ENCODE measurements at places on chromosomes 1 and 21.

DNA sequence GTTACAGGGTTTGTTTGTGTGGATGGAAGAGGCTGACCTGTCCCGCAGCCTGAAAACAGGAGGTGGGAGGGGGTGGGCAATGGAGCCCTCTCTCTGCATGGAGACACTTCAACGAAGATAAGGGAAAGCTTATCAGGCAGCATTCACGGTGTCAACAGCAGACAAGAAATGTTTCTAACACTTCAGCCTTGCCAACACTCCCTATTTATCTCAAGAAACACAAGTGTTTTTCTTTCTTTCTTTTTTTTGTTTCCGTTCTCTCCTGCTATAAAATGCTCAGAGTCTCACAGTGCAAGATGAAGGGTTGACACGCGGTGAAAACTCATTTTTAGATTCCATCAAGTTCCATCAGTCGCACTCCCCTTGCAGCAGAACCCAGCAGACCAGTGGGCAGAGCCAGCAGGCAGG lies 594.4 kb downstream of the MATN1 start:
- no peak for DNase-seq

DNA sequence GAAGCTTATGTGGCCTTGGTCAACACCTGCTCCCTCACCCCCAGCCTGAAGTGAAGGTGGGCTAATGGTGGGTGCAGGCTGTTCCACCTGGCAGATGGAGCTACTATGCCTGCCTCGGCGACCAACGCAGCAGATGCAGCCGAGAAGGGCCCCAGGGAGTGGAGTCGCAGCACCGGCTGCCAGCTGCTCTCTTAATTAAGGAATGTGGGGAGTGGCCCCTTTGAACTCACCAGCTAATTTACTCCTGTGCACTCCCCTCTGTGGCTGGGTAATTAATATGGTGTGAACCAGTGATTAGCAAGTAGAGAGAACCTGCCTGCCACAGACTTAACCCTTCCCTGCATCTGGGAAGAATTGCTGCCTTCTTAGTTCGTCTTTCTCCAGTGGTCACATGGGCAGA lies 3.3 kb upstream of the SLAMF8 start:
- no peak for DNase-seq

DNA sequence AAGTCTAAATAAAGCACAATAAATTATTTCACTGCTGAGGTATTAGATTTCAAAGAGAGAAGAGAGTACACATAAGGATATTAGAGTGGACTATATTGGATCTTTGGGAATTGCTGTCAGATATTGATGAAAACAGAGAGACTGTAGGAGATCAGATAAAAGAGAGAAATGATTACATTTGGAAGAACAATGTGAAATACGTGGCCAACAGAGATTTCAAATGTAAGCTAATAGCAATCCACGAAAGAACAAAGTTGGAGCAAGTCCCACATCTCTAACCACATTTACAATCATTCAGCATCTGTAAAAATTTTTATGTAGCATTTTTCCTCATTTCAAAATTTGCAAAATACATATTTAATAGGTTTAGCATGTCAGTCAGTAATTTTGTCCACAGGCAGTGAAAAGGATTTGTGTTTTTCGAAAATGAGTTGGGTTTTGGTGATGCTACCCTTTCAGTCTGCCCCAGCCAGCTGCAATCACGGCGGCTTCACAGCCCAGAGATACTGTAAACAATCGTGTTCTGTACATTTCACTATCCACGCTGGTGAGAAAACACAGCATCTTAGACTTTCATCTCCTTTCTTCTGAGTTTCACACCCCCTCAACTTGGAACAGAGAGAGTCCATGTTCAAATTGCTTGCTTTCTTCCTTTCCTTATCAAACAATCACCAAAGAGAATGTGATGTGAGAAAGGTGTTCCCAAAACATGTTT lies 209.1 kb upstream of the LYPLAL1 start:
- no peak for DNase-seq

- no peak for DNase-seq
Measured at GRCh38 chr21:45387506-45387905, 17.5 kb upstream of the COL18A1 start.

GRCh38 chr1:22673486-22674409 lies 20.7 kb downstream of the C1QB start:
- DNase-seq: no peak

DNA sequence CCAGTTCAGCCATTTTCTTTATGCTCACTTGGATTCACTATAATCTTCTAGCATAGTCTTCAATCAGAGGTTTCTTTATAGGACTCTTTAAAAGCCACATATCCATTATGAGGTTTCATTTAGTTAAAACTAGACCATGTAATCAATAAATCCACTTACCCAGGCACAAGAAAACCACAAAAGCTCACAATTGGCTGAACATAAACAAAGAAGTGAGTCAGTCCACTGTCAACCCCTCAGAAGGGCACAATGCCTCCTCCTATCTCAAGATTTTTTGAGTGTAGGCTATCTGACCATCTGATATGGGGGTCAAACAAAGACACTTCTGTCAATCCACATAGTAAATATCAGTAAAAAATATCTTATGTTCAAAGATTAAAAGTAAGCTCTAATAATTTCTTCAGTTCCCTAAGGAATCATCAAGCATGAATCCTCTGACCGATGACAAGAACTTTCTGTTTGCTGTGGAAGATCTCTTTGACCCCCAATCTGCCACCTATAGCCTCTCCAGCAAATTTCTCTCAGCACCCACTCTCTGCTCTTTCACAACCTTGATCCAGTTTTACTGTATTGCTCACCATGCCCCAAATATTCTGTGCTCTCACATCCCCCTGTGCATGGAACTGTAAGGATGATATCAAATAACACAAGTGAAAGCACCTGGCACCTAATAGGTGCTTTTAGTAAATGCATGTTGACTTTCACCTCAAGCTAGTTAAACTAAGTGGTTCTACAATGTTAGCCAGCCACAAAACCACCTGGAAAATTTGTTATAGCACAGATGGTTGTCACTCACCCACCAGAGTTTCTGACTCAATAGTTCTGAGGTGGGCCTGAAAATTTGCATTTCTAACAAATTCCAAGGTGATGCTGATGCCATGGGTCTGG lies 16.7 kb downstream of the RAB3B start:
- DNase-seq: peak; percentile 46

- DNase-seq: no peak
Measured at GRCh38 chr21:24910591-24910990, 696.7 kb downstream of the MRPL39 start.

- no peak for DNase-seq
Measured at GRCh38 chr1:246784621-246785493, 60.6 kb downstream of the SCCPDH start.

GRCh38 chr21:44709426-44710293 lies 1.7 kb downstream of the TSPEAR start:
- DNase-seq: no peak

DNA sequence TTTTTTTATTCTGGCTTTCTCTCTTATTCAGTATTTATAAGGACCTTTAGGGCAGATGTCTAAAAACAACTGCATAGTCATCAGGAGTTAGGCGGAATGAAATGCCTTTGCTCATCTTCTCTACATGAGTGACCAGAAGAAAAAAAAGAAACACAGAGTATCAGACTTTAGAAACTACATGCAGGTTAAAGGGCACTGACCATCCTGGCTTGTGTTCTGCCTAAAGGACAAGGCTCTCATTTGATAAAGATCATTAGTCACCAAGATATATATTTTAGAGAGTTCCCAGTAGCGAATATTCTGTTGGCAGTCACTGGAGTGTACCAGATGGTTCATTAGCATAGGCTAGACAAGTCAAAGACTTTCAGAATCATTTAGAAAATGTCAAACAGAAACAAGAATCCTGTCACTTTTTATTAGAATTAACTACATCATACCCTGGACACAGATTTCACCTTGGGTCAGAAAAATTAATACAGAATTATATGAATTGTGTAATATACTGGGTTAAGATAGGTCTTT lies 145.6 kb downstream of the NR5A2 start:
- no peak for DNase-seq

- no peak for DNase-seq
Measured at GRCh38 chr1:22121421-22121911, 21.4 kb downstream of the WNT4 start.

GRCh38 chr21:29053011-29053553 lies 20.4 kb downstream of the CCT8 start:
- DNase-seq: no peak

- no peak for DNase-seq
Measured at GRCh38 chr1:51551081-51551480, 32.0 kb upstream of the EPS15 start.

DNA sequence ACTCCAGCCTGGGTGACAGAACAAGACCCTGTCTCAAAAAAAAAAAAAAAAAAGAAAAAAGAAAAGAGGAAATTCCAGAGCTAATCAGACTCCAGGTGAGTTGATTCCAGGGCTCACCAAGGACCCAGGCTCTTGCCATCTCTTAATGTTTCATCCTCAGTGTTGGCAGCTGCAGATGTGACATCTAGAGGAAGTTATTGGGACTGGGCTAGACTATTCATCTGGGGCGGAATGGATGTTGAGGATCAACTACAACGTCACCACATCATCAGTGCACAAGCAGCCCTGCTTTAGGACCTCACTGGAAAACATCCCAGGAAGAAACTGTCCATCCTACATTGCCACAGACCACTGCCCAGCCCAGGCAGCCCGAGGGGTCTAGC lies 28.6 kb upstream of the PARP1 start:
- DNase-seq: no peak

DNA sequence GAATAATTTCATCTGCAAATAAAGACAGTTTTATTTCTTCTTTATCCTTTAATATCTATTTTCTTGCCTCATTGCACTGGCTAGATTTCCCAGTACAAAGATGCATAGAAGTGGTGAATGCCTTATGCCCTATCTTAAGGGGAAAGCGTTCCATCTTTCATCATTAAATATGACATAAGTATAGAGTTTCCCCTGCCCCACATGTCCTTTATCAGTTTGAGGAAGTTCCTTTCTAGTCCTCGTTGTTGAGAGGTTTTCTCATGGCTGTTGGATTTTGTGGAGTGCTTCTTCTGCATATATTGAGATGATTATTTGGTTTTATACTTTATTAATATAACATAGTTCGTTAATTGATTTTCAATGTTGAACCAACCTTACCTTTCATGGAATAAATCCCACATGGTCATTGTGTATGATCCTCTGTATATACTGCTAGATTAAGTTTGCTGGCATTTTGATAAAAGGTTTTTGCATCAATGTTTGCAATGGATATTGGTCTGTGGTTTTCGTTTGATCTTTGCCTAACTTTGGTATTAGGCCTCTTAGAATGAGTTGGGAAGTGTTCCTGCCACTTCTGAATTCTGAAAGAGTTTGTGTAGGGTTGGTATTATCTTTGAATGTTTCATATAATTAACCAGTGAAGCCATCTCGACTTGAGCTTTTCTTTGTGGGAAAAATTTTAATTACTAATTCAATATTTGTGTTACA lies 15.6 kb downstream of the PRKACB start:
- DNase-seq: no peak

GRCh38 chr1:2605509-2606395 lies 19.2 kb downstream of the PRXL2B start:
- DNase-seq: no peak

DNA sequence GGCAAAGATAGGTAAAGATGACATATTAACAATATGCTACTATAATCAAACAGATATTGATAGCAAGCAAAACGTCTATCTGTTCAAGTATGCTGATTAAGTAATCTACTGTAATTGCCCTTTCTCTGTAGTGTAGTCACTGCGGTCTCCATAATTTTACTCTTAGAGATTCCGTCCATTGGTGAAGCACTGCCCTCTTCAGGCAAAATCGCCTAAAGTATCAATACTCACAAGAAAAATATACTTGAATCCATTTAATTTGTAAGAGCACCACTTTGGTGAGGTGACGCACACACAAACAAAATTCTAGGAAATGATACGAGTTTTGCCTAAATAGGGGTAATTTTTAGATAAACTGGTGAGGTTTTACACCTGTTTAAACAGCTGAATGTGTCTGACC lies 434.6 kb upstream of the CHRM3 start:
- DNase-seq: no peak

- no peak for DNase-seq
Measured at GRCh38 chr1:200365897-200366426, 43.9 kb downstream of the ZNF281 start.

- DNase-seq: no peak
Measured at GRCh38 chr1:187310038-187310631, 481.4 kb downstream of the PLA2G4A start.

DNA sequence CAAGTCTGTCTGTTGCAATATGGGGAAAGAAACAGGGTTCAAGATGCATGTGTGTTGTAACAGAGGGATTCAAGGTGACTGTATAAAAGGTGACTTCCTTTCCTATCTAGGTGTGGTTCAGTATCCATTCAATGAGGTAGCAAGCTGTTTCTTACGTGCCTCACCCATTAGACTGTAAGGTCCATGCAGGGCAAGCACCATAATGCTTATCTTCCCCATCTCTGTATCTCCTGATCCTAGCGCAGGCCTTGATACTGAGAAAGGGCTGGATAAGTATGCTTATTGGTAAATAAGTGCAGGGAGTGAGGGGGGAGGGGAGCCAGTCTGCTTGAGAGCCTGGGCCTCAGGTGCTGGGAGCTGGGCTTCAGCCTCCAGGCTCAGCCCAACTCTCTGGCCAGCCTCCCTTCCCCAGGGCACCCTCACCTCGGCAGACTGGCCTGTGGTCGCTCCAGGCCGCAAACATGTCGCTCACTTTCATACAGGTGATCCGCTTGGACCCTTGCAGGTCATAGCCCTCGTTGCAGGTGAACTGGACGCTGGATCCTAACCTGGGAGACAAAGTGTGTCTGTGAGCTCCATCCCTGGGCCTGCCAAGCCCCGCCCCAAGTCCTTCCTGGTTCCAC lies 44.5 kb upstream of the HMGB4 start:
- no peak for DNase-seq

- DNase-seq: no peak
Measured at GRCh38 chr1:231058416-231059109, 18.5 kb upstream of the FAM89A start.

GRCh38 chr1:11157867-11158266 lies 31.3 kb upstream of the ANGPTL7 start:
- DNase-seq: no peak

DNA sequence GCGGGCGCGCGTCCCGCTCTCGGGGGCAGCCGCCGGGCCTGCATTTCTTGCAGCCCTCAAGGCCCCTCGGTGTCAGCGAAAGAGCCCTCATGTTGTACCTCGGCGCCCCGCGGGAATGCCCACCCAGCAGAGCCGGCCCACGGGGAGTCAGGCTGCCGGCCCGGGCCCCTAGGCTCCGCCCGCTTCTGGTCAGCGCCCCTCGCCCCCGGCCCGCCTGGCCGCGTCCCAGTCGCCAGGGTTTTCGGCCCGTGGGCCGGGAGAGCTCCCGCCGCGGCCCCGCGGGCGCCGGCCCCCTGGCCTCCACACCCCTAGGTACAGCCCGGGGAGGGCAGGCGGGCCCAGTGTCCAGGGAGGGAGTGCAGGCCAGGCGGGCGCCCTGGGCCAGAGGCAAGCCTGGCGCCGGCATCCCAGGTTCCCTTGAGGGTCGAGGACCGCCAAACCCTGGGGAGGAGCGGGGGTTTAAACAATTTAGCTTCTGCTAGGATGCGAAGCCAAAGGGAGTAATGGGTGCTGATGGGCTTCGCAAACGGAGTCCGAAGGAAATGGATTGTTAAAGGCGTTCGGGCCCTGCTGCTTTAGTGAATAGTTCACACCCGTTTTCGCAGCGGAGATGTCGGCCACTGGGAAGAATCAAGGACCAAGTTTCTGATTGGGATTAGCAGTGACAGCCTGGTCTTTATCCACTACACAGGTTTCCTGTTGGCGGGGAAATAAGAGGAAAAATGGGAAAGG lies 486 bp upstream of the KCNA3 start:
- DNase-seq: no peak

GRCh38 chr1:6743189-6744101 lies 41.8 kb upstream of the CAMTA1 start:
- DNase-seq: no peak

GRCh38 chr1:41618066-41618825 lies 133.8 kb upstream of the EDN2 start:
- no peak for DNase-seq
